Stromal cell of bone marrow (primary cell): ENCODE measurements at places on chromosomes 7 and 10.

DNA sequence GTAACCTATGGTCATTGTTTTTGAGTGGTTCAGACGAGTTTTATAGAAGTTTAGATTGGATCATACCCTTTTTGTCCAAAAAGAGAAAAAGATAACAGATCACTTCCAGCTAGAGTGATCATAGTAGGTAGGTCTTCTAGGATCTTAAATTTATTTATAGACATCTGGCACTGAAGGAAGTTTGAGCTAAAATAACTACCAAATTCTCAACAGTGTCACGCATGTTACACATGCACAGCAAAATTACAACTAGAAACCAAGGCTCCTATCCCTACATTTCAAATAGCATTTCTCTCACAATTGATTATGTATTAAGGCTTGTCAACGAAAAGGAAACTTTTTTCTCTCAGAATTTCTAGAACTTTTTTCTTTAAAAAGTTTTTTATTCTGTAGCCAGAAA is 2.3 kb downstream of the CALU start:
- no peak for DNase-seq

DNA sequence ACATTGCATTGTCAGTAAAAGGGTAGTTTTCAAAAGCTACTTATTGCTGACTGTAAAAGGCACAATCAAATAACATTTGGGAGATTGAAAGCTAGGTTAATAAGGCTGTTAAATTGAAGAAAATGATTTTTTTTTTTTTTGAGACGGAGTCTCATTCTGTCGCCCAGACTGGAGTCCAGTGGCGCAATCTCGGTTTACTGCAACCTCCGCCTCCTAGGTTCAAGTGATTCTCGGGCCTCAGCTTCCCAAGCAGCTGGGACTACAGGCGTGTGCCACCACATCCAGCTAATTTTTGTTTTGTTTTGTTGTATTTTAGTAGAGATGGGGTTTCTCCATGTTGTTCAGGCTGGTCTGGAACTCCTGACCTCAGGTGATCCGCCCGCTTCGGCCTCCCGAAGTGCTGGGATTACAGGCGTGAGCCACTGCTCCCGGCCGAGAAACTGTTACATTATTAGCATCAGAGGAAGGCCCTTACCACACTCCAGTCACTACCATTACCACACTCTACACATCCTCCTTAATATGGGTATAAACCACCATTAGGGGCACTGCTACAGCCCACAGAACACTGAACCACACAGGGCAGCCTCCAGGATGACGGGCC is 1.0 kb downstream of the CYP51A1 start:
- DNase-seq, result no peak

DNA sequence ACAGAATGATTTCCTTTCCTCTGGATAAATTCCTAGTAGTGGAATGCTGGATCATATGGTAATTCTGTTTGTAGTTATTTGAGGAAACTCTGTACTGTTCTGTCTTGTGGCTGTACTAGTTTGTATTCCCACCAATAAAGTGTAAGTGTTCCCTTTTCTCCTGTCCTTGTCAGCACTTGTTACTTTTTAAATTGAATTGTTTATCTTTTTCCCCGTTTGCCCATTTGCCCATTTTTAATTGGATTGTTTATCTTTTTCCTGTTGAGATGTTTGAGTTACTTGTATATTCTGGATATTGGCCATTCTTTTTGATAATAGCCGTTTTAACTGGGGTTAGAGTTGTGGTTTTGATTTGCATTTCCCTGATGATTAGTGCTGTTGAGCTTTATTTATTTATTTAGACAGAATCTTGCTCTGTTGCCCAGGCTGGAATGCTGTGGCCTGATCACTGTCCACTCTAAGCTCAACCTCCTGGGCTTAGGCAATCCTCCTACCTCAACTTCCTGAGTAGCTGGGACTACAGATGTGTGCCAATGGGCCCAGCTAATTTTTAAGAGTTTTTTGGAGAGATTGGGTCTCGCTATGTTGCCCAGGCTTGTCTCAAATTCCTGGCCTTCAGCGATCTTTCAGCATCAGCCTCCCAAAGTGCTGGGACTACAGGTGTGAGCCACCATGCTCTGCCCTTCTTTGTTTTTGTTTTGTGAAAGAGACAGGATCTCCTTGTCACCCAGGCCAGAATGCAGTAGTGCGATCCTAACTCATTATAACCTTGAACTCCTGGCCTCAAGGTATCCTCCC is 23.0 kb downstream of the BMPR1A start:
- DNase-seq, result no peak

DNA sequence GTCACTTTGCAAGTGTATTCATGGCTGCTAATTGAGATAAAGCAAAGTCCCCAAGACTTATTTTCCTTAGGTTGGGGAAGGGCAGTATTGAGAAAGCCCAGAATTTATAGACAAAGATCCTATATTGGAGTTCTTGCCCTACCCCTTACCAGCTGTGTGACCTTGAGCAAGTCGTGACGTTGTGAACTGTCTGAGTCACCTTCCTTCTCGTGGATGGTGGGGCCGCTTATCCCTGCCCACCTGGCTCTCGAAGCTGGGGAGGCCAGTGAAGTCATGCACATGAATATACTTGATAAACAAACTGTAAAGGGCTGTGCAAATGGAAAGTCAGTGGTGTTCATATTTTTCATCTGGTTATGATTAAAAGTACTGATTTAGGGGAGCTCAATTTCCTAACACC is 127.4 kb downstream of the TACC2 start:
- no peak for DNase-seq

DNA sequence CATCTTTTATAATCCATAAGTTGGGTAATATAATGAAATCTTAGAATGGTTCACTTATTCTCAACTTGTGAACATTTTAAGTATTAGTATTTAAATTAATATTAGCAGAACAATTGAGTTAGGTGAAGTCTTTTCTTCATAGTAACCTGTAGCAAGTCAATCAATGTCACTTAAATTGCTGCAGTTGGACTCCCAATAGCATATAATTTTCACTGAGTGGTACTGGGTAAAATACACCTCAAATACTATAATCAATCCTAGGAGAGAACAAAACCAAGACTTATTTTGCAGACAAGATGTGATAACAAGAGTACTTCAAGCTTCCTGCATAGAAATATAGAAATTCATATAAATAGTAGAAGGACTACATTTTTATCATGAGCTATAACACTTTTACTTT is 677.9 kb upstream of the LRRN3 start:
- DNase-seq, result no peak

DNA sequence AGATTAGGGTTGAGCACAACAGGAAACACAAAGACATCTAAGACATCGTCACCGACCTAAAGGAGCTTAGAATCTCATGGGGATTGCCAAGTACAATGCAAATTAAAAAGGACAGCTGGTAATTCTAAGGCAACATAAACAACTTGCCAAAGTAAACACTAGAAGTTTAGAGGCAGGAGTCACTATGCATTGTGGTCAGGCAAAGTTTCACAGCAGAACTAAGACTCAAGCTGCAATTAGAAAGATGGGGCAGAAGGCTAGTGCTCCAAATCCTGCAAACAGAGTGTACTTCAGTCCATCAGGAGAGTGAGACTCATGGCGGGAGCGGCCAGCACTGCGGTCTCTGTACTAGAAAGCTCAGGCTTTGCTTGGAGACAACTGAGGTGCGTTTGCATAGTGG is 52.7 kb downstream of the HIPK2 start:
- peak; percentile 72 for DNase-seq

DNA sequence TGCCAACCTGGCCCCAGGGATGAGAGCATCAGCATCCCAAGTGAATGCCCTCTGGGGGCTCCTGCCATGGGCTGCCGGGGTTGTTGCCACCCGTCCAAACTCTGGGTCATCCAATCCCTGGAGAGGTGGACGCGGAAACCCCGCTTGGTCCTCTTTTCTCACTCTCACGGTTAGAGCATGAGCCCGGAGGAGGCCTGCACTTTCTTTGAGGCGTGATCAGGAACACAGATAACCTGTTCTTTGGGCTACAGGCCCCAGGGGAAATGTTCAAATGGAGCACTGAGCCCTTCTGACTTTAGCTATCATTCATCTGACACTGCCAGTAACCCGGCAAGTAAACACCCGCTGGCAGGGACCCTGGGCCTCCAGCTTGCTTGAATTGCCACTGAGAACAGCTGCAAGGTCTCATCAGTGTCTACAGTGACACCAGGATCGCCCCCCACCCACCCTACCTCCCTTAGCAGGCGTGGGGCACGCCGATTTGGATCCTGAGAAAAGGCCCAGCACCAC is 29.4 kb upstream of the SLF2 start:
- DNase-seq, result no peak

DNA sequence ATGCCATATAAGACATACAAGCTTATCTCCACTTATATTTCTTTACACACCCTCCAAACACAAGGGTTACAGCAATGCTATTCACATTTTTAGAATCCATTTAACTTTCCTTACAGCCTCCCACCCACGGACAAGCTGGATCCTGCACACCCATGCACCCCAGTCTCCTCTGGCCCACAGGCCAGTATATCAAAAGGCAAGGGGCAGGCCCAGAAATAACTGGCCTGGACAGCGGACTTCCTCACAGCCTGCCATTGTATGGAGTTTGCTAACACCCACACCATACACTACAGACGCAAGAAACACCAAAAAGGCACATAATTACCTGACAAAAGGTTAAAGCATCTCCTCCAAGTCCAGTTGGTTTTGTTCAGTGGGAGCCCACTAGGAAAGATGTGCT is 12.0 kb downstream of the HOXA4 start:
- no peak for DNase-seq

DNA sequence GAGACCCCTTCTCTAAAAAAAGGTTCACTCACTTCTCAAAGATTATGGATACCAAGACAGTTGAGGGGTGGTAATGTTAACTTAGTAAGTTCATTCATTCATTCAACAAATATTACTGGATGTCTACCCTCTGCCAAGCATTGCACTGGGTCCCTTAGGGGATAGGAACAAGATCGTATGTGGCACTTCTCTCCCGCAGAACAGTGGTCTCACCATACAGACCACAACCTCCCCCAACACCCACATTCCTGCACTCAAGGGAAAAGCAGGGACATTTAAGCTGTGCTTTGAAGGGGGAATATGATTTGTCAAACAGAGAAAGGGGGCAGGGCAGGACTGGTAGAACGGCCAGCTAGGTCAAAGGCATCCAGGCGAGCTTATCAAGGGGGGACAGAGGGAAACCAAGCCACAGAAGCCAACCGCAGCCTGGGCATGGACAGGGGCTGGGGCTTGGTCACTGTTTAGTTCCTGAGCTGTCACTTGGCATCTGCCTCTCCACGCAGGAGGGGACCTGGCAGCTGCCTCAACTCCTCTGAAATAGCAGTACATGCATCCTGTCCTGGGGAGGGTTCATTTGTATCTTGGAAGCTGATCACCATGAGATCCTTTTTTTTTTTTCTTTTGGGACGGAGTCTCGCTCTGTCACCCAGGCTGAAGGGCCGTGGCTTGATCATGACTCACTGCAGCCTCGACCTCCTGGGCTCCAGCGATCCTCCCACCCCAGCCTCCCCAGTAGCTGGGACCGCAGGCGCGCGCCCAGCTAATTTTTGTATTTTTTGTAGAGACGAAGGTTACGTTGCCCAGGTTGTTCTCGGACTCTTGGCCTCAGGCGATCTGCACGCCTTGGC is 949 bp upstream of the CLIP2 start:
- no peak for DNase-seq

- DNase-seq, result no peak
Observed at GRCh38 chr7:143451122-143451521, 7.9 kb downstream of the TAS2R60 start.

DNA sequence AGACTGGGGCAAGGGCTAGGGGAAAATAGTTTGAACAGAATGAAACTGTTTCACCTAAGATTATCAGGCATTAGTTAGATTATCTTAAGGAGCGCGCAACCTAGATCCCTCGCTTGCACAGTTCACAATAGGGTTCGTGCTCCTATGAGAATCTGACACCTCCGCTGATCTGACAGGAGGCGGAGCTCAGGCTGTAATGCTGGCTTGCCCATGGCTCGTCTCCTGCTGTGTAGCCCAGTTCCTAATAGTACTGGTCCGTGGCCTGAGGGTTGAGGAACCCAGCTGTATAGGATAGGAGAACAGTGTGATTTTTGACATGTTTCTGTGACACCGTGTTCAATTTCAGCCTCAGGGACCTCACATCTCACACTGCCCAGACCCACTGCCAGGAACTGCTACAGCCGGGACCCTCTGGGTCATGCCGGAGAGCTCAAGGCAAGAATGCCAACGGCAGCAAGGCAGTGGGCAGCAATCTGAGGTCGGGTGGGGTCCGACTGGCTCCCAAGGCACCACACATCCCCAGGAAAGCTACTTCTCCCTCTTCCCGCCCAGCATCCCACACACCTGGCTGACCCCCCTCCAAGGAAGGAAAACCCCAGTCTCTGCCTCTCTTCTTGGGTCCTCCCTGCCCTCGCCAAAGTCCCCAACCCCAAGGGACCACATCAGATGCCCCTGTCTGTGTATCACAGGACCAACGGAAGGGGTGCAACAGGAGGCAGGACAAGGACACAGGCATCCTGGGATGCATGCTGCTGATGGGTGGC is 31.7 kb downstream of the CAMK2B start:
- DNase-seq, result no peak

GRCh38 chr7:68438016-68438415 is 1160.3 kb upstream of the AUTS2 start:
- no peak for DNase-seq
